ENCODE measurements at places on chromosomes 4 and X.
A peak's percentile ranks its signal among the peaks of the same experiment; 100 is the strongest.

DNA sequence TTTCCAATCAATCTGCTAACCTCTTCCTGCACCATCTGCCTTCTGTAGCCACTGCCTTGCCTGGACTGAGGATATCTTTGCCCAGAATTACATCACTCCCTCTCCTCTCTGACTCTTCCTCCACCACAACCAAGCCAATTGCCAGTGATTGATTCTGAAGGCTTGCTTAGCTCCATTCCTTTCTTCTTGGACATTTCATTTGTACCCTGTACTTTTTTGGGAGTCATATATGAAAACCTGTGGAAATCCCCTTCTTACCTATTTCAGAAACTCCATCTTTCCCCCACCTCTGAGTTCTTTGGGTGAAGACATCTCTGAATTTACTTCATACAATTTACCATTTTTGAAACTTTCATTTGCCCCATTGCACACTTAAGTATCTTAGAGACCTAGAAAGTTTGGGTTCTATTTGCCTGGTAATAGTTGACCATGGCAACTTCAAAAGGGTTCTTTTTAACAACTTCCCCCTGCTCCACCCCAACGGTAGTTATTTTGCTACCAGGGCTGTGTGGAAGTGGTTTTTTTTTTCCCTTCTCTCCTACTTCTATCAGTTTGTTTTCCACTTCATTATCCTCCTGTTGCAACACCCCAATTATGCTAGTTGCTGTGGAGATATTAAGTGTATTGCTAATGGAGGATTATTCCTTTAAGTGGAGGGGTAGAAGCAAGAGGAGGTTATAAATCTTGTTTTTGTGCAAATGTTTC is 14.3 kb downstream of the SGMS2 start:
- DNase-seq = no peak

DNA sequence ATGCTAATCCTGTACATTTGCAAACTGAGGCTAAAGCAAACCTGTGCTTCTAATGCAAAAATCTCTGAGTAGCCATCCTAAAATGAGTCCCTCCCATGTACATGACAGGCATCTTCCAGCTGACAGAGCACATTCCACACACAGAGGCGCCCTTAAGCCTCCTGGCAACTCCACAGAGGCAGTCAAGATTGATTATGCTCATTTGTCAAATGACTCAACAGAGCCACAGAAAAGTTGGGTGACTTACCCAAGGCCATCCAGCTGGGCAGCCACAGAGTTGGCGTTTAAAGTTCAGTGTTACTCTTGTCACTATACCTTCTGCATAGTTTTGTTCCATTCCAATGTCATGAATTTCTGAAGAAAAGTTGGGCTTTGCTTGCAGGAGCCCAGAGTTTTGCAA is 394.6 kb upstream of the FGF13 start:
- no peak for DNase-seq

GRCh38 chr4:33996075-33996718 is 2248.1 kb downstream of the ARAP2 start:
- no peak for DNase-seq

GRCh38 chr4:2082627-2083026 is 23.5 kb downstream of the NAT8L start:
- DNase-seq = no peak

DNA sequence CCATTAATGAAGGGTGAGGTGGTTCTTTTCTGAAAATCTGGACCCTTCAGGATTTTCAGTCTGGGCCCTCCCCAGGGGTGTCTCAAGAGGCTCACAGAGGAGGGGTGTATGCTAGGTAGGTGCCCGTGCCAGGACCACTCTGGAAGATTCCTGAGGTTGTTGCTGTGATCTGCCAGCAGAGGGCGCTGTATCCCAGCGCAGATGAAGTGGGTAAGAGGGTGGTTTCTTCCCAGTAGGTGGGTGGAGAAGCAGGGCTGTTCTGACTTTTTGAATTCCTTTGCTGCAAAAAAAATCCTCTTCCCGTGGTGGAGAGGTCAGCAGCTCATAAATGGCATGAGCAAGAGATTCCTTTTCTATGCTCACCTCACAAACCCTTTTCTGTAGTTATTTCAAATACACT is 51.1 kb downstream of the SCML1 start:
- DNase-seq = peak; percentile 25

DNA sequence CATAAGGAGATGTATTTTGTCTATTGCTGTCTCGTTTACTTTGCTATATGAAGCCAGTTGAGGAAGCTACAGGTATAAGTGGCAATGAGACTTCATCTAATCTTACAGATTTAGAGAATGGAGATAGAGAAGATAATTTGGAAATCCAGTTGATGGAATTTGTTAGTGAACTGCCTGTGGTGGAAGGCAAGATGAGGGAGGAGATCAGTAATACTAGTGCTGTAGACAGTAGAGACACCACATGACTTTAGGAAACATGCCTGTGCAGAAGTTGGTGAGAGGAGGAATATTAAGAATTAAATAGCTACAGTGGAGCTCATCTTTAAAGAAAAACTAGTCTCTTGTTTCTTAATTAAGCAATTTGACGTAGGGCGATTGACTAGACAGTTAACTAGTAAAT is 51.3 kb downstream of the RBPJ start:
- no peak for DNase-seq

GRCh38 chr4:143189528-143189927 is 4.8 kb downstream of the USP38 start:
- DNase-seq = no peak

DNA sequence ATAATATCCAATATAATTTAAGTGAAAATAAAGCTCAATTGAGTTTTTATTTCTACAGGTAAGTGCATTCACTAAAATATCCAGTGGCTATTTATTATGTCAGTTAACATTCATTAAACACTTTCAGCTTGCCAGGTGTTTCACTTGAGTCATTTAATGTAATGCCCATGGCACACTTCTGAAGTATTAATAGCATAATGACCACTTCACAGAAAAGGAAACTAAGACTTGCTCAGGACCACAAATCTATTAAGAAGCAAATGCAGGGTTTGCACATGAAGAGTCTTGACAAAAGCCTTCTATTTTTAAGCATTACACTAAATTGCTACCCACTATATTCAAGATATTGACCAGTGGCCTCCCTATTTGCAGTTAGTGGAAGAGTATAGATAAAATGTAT is 612.7 kb downstream of the KCTD8 start:
- no peak for DNase-seq

- DNase-seq = peak; percentile 23
Observed at GRCh38 chrX:9465380-9466123, 694 bp downstream of the TBL1X start.

DNA sequence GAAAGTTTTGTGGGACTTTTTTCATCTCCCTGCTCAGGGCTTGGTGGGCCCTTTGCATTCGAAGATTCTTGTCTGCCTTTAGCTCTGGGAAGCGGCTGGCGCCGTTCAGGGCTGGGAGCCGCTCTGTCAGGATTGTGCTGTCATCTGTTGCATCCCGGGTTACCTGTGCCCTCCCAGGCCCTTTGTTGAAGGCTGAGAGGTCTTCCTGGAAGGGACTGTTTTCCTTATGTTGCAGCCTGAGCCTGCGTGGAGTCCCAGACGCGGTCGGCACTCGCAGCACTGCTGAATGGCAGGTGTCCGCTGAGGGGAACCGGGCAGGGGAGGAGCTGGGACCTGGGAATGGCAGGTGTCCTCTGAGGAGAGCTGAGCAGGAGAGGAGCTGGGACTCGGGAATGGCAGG is 15.9 kb downstream of the RGS12 start:
- no peak for DNase-seq

DNA sequence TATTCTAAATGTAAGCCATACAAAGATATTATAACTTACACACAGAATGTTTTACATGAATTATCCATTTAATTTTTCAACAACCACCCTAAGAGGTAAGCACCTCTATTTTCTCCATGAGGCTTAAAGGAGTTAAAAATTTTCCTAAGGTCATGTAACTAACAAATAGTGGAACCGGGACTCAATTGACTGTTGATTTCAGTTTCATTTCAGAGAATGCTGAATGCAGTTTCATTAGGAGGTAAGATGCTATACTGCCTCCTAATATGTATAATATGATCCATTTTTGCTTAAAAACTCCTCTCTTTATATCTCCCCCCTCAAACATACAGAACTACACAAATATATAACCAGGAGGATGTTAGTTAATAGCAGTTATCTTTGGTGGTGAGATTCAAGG is 29.1 kb downstream of the PHKA1 start:
- no peak for DNase-seq

GRCh38 chr4:80264825-80265224 is 1.6 kb upstream of the FGF5 start:
- DNase-seq = no peak

DNA sequence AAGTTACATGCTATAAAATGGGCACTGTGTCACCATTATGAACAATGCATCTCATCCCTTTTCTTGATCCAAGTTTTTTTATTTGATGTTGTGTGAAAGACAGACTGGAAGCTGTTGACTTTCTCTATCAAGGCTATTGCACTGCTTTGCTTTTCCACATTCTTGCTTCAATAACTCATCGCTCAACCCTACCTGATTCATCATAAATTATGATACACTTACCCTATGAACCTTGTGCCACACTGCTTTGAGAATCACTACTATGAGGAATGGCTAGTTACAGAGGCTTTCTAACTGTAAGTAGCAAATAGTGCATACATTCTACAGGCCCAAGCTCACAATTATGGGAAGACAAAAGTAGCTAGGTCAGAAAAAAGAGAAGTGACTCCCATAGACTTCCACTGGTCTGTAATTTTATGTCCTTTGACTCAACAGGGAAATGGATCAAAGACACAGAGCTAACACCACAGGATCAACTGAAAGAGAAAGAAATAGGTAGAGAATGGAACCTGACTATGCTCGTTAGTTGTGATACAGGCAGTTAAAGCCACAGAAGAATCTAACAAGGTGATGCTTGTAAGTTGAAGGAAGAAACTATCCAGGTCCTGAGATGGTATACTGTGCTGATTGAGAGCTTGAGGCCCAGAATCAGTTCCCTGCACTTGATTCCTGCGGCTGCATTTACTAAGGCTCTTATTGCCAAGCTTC is 163.5 kb downstream of the PPP3CA start:
- no peak for DNase-seq

DNA sequence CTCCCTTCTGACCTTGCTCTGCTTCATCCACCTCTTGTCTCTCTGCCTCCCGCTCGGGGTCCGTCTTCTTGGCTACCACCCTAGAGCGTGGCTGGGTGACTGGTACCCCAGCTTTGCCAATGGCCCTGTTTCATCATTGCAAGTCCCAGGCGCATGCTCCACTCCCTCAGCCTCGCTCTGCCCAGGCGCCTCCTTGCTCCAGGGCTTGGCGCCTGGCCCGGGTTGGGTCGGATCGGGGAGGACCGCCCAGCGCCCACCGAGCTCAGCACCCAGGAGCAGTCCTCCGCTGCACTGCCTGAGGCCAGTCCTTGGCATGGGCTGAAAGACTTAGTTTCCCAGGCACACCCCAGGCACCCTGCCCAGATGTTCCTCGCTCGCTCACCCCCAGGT is 577 bp downstream of the BGN start:
- DNase-seq = no peak

- DNase-seq = no peak
Observed at GRCh38 chr4:8457646-8458252, 17.2 kb downstream of the TRMT44 start.

DNA sequence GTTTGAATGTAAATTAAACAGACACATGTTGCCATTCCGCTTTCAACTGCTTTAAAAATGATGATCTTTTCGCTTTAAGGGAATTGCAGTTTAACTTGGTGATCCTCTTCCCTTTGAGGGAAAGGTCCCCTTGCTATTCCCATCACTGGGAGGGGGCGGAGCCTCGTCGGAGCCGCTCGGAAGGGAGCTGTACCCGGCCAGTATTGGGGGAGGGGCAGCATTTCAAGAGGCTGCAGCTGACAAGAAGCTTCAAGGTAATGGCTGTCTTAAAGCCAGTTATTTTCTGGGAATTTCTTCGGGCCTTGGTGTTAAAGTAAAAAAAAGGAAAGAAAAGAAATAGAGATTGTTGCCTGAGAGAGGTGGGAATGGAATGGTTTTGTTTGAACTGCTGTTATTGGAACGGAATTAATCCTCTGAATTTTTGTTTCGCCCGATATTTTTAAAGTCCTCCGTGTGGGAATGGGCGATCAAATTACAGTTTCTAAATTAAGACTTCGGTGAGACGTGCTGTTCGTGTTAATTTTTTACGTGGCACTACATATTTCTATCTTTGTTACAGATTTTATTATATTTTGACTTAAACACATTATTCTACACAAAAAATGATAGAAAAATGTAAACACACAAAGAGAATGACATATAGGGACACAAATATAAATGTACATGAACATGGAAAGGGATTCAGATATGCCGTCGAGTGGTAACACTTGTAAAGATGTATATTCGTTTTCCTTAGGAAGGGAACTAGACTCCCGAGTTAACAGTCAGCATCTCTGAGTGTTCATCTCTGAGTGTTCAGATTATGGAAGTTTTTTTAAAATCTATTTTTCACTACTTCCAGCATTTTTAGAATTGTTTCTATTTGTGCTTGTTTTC is 9.2 kb downstream of the PWWP3B start:
- no peak for DNase-seq

DNA sequence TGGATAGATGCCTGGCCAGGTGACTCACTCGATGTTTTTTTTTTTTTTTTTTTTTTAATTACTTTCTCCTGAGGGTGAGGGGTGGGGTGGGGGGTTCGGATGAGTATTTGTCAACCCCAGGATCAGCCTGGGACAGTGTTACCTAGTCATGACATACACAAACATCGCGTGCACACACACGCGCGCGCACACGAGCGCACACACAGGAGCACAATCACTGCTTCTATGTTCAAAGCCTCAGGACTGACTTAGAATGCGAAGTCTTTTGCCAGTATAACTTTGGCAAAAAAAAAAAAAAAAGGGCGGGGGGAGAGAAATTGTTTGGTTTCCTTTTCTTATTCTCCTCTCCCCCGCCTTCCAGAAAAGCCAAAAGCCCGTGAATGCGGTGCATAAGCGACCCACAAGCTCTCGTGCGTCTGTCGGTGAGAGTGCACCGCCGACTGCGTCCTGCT is 115.0 kb upstream of the TEX13C start:
- DNase-seq = no peak

- DNase-seq = no peak
Observed at GRCh38 chrX:4825550-4825949, 1112.1 kb upstream of the PRKX start.

GRCh38 chr4:132540797-132541196 is 608.3 kb upstream of the PCDH10 start:
- DNase-seq = no peak

DNA sequence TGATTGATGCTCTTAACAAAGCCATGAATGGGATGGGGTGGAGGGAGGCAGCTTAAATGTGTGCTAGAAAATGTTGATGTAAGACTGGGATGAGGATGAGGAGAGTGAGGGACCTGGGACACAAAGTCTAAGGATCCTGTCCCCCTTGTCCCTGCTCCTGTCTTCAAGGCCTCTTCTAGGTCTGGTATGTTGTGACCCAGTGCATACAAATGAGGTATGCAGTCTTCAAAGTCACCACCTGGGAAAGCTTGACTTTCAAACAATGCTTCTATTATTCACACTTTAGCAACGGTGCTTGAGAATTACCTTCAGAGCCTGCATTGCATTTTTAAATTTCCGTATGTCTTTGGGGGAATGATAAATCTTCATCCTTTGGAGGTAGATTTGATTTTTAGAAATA is 88.4 kb upstream of the SLC34A2 start:
- no peak for DNase-seq

- DNase-seq = no peak
Observed at GRCh38 chr4:57078685-57079521, 31.3 kb downstream of the IGFBP7 start.

- no peak for DNase-seq
Observed at GRCh38 chrX:151365579-151365978, 31.4 kb upstream of the VMA21 start.

Measured in activated T-cell treated with anti-CD3 and anti-CD28 coated beads, Interleukin-2, amount 50 U/mL, for 4 hours (primary cell).